Fibroblast of skin of back (primary cell): ENCODE measurements at places on chromosomes 11 and 22.

GRCh38 chr22:35148866-35149548 is 83.0 kb downstream of the ISX start:
- no peak for DNase-seq

DNA sequence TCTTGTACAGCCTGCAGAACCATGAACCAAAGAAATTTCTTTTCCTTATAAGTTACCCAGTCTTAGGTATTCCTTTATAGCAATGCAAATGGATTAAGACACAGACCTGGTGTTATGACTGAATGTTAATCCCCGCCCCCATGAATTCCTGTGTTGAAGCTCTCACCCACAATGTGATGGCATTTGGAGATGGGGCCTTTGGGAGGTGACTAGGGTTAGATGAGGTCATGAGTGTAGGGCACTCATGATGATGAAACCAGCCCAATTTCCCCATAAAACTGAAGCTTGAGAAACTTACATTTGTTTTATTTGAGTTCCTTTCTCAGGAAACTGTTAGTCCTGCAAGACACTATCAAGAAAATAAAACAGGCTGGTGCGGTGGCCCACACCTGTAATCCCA is 115.8 kb upstream of the THY1 start:
- DNase-seq: peak; percentile 5

- DNase-seq: peak; percentile 82
Observed at GRCh38 chr11:124174001-124174583, 9.1 kb upstream of the OR10D3 start.

- DNase-seq: no peak
Observed at GRCh38 chr11:34458525-34458924, 19.8 kb downstream of the CAT start.

DNA sequence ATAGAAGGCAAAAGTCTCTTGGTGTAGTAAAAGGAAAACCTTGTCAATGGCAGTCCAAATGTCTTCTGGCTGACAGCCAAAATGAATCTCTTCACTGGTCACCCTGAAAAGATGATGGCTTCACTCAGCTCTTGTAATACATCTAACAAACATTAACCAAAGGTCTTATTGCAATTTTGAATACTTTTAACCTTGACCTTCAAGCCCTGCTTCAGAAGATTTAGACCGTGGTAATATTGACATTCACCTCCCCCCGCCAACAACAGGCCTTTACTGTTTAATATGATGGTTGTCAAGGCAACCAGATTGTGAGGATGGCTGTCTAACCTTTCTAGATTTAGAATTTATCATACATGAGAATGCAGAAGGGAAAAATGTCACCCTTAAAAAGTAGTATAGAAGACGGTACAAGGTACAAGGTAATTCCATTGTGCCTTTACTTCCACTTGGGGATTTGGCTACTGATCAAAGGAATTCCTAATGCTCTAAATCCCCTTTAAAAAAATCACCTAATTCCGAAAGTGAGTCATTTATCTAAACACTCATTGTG is 342.3 kb downstream of the LARGE1 start:
- no peak for DNase-seq

DNA sequence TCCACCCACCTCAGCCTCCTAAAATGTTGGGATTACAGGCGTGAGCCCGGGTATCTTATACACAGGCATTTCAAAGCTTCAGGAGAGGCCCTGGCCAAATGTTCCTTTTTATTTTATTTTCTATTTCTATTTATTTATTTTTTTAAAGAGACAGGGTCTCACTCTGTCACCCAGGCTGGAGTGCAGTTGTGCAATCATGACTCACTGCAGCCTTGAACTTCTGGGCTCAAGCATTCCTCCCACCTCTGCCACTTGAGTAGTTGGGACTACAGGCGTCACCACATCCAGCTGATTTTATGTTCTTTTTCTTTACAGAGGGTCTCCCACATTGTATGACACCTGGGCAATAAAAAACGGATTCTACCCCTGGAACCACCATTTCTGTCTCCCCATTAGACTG is 71.2 kb downstream of the FBXO7 start:
- peak; percentile 34 for DNase-seq

DNA sequence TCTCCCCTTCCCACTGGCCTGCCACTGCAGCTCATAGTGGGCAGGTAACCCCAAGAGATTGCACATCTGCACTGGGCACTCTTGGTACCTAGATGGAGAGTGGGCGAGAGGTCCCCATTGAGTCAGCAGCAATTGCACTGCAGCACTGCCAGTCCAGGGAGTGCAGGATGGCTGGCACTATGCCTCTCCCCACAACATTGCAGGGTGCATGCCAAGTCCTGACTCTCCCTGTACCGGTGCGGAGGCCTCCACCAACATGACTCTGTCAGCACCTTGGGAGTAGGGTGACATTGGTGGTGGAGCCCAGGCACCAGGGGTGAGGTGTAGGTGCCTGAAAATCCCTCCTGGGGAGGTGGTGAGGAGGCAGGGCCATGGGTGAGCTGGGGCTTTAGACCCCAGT is 82.2 kb downstream of the TRAF6 start:
- no peak for DNase-seq

DNA sequence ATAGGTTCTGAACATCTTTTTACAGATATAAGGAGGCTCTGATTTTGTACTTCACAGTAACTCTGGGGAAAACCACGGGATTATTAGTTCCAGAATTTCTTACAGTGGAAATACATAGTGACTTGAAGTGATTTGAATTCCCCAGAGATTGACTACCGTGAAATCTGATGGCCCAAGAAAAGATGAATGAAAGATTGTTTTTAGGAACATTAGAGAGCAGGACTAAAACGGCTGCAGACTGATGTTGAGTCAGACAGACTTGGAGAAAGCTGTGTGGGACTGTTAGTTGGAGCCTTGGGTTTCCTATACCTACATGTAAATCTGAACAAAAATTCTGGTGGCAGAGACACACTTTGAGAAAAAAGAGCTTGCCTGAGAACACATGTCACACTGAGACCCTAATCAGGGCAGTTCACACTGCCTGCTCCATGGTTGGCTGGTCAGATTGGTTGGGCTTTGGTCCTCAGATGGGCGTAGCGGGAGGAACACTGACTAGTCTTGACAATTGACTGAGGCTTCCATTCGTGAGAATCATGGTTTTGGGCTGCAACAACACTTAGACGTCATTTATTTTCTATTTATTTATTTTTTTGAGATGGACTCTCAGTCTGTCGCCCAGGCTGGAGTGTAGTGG is 6.8 kb downstream of the PPP6R3 start:
- no peak for DNase-seq

GRCh38 chr11:87290304-87290922 is 252.7 kb downstream of the TMEM135 start:
- peak; percentile 66 for DNase-seq

DNA sequence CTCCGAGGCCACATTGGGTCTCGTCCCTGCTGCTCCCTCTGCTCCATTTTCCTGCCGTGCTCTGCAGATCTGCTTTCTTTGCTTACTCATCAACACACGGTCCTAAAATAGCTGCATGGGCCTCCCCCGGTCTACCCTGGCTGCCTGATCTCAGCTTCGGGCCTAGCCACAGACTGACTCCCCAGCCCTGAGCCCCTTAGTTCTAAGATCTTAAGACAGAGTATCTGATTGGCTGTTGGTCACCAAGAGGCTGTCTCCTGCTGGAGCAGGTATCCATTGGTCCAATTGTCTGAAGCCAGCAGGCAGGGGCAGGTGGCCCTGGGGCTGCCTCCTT is 53.7 kb upstream of the NECTIN1 start:
- DNase-seq: peak; percentile 76

GRCh38 chr11:113681282-113681681 is 24.8 kb downstream of the TMPRSS5 start:
- no peak for DNase-seq

DNA sequence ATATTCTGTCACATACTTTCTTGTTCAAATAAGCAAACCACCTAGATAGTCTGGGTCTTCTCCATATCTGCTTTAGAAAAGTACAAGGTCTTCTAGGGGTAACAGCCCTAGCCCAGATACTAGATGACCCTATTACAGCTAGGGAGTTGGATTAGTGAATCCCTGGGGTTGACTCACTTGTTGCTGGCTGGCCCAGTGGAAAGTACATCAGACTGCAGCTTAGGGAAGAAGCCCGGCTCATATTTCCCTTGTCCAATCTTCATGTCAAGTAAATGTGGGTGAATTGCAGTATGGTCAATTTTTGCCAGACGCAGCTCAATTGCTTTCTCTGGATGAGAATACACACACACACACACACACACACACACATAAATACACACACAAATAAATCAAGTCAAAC is 79.1 kb upstream of the SCUBE2 start:
- DNase-seq: peak; percentile 25

DNA sequence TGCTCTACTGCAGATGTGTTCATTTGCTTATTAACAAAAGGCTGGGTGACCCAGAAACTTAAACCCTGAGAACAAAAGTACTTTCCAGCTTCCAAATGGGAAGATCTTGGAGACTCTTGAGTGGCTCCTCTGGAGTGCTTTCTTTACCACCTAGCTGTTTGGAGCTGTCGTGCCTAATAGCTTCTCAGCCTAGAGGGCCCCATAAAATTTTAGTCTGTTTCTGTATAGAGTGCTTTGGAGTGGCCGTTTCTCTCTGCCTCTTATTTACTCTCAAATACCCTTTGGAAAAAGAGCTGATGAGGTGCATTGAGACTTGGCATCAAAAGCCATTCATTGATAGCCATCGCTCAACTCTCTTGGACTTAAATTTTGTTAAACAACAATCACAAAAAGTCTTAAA is 50.7 kb downstream of the ZNRF3 start:
- no peak for DNase-seq

DNA sequence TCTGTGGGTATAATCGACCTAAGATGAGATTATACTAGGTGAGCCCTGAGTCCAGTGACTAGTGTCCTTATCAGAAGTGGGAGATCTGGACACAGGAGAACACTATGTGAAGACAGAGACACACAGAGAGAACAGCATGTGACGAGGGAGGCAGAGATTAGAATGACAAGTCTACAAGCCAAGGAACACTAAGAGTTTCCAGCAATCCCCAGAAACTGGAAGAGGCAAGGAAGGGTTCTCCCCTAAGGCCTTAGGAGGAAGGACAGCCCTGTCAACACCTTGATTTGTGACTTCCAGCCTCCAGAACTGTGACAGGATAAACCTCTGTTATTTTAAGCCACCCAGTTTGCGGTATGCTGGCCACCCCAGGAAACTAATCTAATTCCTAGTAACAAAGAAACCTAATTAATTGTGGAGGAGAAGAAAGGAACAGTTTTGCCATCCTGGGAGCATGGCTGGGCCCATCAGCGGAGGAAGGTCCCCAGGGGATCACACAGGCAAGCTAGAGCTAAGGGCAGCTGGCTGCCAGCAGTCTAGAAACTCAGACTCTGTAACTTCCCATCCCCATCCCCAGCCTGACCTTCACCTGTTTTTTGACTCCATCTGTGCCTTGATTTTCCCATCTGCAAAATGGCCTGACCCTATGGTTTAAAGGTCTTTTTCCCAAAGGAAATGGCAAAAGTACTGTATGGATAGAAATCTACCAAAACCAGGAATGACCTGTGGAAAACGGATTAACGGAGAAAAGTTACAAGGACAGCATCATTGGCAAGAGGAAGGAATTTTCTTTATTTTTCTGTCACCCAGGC is 10.3 kb upstream of the THOC5 start:
- DNase-seq: no peak

- DNase-seq: peak; percentile 9
Observed at GRCh38 chr11:82092904-82093303, 640.8 kb downstream of the FAM181B start.

- DNase-seq: peak; percentile 59
Observed at GRCh38 chr11:75031771-75032549, 43.2 kb downstream of the NEU3 start.

- peak; percentile 3 for DNase-seq
Observed at GRCh38 chr11:23865341-23865975, 631.4 kb upstream of the LUZP2 start.

GRCh38 chr22:40504285-40505249 is 132.0 kb downstream of the MRTFA start:
- no peak for DNase-seq

DNA sequence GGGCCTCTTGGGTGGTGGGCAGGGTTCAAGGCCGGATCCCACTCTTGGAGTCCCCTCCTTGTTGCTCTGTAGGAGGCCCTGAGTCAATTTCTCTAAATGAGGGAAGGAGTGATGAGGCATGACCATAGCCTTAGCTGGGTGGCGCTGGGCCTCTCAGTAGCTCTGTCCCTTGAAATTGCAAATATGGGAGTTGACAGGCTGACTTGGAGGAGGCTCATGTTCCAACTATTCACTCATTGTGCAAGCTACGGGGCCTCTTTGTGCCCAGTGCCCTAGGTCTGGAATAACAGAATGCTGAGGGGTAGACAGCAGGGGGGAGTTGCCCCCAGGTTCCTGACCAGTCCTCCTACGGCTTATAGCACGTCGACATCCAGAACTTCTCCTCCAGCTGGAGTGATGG is 8.0 kb downstream of the SELENOM start:
- no peak for DNase-seq

DNA sequence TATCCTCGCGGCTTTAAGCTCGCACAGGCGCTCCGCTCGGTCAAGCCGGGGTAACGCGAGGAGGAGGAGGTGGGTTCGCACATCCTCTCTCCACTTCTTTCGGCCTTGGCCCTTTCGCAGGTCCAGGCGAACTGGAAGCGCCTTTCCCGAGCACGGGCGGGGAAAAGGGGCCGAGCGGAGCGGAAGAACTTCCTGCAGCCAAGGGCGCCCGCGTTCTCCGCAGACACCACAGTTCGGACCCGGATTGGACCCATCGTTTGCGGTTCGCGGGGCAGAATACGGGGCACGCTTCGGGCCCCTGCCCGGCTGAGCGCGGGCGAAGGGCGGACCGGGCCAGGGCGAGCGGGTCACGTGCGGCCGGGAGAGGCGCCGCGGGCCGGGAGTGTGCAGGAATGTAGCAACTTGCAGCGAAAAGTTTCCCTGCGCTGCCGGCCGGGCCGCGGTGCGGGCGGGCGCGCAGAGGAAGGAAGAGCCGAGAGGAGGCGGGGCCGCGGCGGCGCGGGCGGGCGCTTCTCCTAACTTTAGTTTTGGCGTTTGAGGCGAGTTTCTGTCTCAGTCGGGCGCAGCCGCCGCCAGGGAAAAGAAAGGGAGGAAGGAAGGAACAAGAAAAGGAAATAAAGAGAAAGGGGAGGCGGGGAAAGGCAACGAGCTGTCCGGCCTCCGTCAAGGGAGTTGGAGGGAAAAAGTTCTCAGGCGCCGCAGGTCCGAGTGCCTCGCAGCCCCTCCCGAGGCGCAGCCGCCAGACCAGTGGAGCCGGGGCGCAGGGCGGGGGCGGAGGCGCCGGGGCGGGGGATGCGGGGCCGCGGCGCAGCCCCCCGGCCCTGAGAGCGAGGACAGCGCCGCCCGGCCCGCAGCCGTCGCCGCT is at the start of gene YAP1:
TSS of gene YAP1 (plus strand) at position 552 of the 865 bp plus-strand sequence. CDS start 402 bp downstream, outside the sequence.
- DNase-seq: peak; percentile 97

DNA sequence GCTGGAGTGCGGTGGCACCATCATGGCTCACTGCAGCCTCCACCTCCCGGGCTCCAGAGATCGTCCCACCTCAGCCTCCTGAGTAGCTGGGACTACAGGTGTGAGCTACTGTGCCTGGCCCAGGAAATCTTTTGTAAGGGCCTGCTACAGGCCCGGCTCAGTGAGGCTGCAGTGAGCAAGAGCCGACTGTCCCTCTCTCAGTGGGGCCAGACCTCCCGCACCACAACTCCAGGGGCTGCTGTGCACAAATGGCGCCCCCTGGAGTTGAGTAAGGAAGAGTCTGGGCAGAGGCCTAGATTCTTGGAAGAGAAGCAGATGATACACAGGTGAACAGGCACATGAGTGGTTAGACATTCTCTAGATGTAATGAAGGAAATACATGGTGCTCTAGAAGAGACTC is 7.0 kb downstream of the SERHL2 start:
- peak; percentile 20 for DNase-seq

GRCh38 chr11:15074206-15075161 is 1.1 kb downstream of the CALCB start:
- DNase-seq: peak; percentile 56
